ENCODE measurements at places on chromosomes 7 and 10. TPM values are rescaled to one million over a fixed set of nuclear protein-coding genes. Genes with fewer than 3 reads are reported as not detected.

GRCh38 chr10:100662067-100662466, 83.3 kb upstream of the PAX2 start:
- no peak for ATAC-seq

DNA sequence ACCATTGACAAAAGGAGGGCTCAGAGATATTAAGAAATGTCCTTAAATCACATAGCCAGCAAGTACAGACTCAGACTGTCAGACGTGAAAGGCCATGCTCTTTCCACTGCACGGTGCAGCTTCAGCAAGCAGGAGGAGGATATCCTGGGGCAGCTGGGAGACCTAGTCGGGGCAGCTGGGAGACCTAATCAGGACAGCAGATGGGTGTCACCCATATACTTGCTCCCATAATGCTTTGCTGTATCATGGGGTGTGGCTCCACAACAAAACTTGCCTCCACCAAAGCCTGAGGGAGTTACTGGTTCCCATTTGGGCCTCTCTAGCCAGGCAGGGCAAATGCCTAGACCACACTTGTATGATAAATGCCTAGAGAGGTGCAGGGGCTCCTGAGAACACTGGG, 55.4 kb downstream of the GRID1 start:
- ATAC-seq: no peak

DNA sequence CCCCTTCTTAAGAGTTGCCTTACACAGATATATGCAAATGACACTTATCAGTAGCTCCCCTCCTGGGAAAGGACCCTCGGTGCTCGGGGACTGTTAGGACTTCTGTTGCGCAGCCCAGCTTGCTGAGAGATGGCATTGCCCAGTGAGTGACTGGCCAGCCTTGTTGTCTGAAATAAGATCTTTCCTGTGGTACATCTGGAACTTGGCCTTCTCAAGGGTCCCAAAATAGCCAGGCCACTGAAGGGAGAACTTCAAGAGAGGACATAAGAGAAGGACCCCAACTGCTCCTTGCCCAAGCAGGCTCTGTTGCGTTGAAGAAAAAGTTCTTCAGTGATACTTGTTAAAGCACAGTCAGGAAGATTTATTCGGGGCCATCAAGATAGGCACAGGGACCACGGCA, 17.3 kb downstream of the BAG3 start:
- ATAC-seq: no peak

GRCh38 chr10:20105931-20106330, 289.7 kb downstream of the PLXDC2 start:
- ATAC-seq: no peak

DNA sequence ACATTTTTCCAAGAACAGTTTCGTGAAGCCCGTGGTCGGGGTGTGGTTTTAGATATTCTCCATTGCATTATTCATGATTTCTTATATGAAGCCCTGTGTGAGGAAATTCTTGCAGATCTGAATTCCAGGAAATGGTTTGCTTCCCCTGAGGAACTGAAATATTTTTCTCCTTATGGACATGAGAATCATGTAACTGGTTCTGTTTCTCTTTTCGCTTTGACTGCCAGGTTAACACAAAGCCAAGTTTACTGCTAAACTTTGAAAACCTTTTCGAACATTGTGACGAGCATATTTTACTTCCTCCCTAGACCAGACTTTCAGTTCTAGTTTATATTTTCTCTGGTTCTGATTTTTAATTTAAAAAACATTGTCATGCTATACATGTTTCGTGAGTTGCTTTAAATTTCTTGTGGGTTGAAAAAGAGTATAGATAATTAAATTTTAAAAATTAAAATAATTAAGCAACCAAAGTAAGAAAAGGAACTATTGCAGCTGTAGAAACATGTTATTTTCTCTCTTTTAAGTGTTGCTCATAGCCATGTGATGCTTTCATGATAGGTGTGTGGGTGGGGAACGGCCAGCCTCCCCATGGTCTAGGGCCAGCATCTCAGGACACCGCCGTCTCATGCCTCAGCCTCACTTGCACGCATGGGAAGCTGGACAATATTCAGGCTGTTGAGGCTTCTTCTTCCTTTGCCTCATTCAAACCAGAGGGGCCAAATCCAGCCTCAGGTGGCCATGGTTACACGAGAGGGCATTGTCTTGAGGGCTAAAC, 97.1 kb downstream of the CREB5 start:
- no peak for ATAC-seq

GRCh38 chr7:113306302-113306701, 187.9 kb upstream of the SMIM30 start:
- ATAC-seq: no peak

DNA sequence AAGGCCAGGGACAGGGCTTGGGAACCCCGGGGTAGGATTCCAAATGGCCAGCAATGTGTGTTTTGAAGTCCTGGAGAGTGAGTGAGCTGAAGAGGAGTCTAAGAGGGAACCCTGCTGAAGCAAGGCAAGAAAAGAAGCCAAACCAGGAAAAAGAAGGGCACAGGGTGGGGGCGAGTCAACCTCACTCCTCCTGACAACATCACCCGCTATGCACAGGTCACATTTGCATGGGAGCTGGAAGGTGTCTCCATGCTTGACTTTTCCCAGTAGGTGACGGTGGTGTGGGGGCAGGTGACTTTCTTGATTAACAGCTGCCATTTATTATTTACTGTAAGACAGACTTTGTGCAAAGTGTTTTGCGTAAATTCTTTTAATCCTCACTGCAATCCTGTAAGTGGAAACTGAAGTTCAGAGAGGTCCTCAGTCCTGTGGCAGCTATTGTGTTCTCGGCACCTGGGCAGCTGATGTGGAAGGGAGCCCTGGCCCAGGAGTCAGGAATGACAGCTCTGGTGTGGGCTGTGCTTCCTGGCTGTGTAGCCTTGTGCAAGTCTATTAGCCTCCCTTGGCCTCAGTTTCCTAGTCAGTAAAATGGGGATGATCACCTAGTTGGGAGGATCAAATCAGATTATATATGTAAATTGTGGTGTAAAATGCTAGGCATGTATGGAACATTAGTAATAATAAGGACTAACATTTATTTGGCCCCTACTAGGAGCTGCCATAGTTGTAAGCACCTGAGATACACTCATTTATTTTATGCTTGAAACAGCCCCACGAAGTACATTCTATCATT, 90.9 kb downstream of the SH3PXD2A start:
- no peak for ATAC-seq

- ATAC-seq: no peak
Measured at GRCh38 chr10:14048930-14049613, 281.7 kb downstream of the FRMD4A start.

GRCh38 chr10:817371-817770, 114.1 kb downstream of the LARP4B start:
- no peak for ATAC-seq

GRCh38 chr10:110212119-110213006, 5.0 kb downstream of the MXI1 start:
- no peak for ATAC-seq

DNA sequence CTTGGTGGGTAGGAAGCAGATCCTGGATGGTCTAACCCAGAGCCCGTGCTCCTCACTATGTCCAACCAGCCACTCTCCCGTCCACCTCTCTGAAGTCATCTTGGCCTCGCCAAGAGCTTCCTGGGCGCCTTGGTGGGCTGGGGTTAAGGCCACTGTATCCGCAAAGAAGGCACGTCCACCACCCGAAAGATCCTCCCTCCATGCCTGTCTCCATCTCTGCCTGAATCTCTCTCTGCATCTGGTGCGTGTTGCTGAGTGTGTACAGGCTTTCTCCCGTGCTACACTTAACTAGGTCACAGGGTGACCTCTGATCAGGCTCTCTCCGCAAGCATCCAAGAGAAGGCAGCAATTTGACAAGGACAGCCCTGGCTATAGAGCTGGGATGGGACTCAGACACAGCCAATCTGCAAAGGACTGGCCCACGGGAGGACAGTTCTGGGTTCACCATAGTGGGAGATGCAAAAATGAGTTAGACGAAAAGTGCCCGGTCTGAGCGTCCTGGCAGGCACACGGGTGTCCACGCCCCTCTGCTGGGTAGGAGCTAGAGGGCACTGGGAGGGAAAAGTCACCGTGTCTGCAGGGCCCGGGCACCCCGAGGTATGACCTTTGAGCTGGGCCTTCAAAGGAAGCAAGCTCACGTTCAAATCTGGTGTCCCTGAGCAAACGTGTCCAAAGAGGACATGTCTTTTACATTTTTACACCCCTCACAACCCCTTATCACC, 9.4 kb upstream of the RFC2 start:
- ATAC-seq: no peak

Gene FIGNL1
- total RNA-seq: 5.0 TPM

Gene BPGM
- total RNA-seq: 31.6 TPM

Data from gastroesophageal sphincter (tissue), 4 donors.